Dorsolateral prefrontal cortex (tissue), 122 donors: ENCODE measurements at places on chromosomes 2 and 18.

DNA sequence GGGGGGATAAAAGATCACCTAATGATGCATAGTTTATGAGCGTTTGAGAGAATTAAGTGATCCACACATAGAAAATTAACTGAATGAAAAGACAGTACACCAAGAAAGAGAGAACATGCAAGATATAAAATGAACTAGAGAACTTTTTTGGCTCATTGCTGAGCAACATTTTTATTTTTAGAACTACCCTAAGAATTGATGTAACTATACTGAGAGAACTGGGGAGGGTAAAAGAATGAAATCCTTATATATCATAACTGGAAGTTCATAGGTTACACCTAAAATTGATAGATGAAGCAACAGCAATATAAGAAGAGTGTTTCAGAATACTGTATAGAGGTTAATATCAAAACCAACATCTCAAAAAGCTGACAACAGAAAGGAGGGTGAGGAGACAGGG is 55.6 kb downstream of the USP34 start:
- DNase-seq = no peak

- DNase-seq = no peak
Observed at GRCh38 chr2:72603481-72603880, 222.4 kb downstream of the EXOC6B start.

DNA sequence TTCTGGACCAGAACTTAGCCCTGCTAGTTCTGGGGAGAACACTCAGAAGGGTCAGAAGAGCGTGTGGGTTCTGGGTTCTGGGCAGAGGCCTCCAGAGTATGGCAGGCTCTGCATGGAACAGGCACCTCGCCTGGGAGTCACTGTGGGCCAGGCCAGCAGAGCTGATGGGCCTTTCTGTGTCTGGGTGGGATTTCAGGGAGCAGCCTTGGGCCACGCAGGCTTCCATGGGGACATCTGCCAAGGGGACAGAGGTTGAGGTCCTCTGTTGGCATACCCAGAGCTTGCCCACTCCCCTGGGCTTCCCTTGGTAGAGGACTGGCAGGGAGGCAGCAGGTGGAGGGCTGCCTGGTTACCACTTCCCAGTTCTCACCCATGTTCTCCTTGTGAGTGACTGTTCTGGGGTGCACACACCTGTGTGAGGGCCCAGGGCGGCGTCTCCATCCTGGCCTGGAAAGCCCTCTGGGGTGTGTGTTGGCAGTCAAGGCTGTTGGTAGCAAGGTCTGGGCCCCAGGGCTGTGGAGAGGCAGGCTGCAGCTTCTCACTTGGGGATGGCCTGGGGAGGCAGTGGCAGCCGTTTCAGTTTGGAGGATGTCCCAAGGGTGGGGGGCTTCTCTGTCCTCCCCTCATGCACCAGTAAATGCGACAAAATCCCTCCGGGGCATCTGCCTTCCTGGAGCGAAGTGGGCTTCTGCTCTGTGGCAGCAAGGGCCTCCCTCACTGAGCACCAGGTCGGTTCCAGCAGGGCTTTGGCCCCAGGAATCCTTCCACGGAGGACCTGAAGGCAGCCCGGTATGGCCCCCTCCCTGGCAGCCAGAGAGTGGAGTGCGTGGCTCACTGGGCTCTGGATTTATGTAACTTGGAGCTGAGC is 74.6 kb upstream of the HDAC4 start:
- no peak for DNase-seq

DNA sequence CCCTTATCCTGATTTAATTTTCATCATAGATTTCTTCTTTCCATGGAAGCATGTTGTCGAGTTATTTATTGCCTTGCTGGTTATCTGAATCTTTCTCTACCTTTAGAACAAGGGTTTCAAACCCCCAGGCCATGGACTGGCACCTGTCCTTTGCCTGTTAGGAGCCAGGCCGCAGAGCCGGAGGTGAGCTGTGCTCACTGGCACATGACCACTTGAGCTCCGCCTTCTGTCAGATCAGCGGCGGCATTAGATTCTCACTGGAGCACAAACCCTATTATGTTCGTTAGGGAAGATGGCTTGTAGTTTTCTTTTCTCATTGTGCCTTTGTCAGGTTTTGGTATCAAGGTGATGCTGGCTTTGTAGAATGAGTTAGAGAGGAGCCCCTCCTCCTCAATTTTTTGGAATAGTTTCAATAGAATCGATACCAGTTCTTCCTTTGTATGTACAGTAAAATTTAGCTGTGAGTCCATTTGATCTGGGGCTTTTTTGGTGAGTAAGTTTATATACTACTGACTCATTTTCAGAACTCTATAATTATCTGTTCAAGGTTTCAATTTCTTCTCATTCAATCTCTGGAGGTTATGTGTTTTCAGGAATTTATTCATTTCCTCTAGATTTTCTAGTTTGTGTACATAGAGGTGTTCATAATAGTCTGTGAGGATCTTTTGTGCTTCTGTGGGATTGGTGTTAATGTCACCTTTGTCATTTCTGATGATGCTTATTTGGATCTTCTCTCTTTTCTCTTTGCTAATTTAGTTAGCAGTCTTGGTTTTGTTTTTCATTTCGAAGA is 668.0 kb upstream of the FAM98A start:
- DNase-seq = no peak

GRCh38 chr2:85648619-85649018 is 19.4 kb downstream of the SFTPB start:
- no peak for DNase-seq

GRCh38 chr18:42486271-42486670 is 531.2 kb downstream of the PIK3C3 start:
- no peak for DNase-seq

- DNase-seq = no peak
Observed at GRCh38 chr2:128284037-128284441, 34.6 kb downstream of the HS6ST1 start.

GRCh38 chr2:129911363-129912065 is 68.0 kb upstream of the RAB6C start:
- no peak for DNase-seq

DNA sequence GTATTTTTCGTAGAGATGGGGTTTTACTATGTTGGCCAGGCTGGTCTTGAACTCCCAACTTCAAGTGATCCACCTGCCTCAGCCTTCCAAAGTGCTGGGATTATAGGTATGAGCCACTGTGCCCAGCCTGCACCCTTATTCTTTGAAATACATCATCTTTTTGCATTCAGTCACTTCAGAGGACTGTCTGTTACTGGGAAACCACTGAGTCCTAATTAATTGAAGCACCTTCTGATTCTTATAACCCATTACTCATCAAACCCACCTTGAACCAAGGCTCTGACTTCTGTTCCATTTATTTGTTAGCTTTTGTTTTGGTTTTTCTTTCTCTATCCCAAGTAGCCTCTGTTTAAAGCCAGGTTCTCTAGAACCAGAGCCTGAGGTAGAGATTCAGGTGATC is 49.6 kb downstream of the CPO start:
- DNase-seq = no peak

- DNase-seq = no peak
Observed at GRCh38 chr2:45578056-45578843, 32.8 kb downstream of the SRBD1 start.

DNA sequence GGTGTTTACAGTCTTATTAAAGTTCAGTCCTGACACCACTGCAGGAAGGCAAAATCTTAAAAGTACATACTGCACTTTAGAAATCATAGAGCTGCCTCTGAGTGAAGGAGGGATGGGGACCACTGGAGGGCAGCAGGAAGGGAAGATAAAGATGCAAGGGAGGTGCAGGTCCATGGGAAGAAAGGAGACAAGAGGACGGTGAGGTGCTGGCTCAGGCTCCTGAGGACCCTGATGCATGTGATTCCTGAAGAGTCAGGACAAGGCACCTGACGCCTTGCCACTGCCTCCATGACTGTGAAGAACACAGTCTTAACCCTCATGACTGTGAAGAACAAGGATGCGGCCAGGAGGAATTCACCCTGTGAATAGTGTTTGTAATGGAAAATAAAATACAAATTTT is 116.2 kb upstream of the NPAS2 start:
- DNase-seq = no peak

- DNase-seq = no peak
Observed at GRCh38 chr2:200373973-200374416, 67.5 kb downstream of the SPATS2L start.

DNA sequence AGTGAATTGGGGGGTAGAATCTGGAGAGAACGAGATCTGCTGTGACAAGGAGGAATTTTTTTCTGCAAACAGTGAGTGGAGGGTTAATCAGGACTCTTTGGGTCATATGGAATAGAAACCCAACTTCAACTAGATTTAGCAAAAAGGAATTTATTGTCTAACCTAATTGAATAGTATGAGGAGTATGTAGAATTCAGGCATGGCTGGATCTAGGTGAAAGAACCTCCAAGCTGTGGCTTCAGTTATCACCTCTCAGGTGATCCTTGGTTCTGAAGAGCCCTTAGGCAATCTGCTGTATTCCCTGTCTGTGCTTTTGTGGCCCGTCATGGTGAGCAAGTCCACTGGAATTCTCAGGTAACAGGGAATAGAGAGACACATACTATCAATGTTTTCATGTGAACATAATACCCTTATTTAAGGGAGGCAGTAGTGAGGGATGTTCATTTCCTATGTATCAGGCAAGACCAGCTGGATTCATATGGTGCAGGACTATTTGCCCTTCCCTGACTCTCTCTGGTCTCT is 164.7 kb downstream of the ALPK2 start:
- DNase-seq = no peak

DNA sequence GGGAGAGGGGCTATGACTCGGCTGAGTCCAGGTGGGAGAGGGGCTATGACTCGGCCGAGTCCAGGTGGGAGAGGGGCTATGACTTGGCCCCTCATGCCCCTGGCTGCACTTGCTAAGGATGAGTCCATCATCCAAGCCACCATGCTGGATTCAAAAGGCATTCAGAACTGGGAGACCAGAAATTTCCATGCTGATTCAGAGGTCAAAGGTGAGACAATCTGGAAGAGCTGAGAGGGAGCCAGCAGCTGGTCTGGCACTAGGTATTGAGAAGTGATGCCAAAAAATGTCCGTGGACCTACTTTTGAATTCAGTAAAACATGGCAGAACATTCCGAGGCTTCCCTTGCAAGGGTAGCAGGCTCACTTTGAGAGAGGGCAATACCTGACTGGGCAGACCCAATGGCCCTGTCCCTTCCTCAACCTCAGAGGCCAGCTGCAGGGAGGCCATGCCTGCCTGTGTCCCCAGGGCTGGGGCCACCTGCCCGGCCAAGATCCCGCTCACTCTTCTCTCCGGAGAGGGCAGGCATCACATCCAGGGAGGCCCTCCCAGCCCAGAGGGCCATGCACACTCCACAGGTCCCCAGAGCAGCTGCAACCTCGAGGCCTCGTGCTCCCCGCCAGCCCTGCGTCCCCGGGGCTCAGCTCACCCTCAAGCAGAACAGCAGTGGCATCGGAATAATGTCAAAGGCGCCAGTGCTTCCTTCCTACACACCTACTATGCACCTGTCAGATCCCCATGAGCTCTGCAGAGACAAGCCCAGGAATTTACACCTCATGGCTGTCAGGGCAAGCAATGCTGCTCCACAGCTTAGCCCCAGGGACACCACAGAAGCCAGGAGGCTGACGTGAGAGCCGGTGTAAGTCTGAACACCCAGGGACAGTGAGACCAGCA is 80.2 kb upstream of the GPC1 start:
- DNase-seq = peak; percentile 30

DNA sequence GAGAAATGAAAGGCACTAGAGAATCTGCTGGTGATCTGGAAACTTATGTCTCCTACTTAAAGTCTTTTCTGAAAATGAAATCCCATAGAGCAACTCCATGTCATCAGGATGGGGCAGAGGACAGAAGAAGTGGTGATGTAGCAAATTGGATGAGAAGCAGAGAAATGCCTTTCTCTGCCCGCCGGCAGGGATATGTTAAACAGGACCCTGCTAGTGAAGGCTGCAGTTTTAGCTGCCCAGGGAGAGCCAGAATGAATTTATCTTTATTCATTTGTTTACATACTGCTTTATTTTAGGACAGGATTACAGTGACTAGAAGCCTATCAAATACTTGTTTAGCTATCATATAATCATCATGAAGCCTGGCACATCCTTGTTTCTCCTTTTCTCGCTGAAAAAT is 247.0 kb downstream of the DOK6 start:
- no peak for DNase-seq

GRCh38 chr2:120669971-120670370 is 65.7 kb upstream of the GLI2 start:
- no peak for DNase-seq

DNA sequence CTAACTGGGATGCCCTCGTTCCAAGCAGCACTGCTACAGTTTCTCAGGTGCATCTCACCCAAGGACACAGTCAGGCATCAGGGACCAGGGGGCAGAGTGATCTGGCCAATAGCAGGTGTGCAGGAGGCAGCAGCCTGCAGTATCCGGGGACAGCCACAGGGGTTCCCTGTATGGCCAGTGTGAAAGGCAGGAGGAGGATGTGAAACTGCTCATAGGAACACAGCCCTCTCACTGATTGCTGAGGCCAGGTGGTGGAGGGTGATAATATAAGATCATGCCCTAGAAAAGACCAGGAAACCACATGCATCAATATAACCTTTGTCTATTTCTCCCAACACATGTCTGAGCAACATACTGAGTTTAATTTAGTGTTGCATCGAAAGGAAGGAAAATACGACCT is 112.7 kb upstream of the TACR1 start:
- no peak for DNase-seq

DNA sequence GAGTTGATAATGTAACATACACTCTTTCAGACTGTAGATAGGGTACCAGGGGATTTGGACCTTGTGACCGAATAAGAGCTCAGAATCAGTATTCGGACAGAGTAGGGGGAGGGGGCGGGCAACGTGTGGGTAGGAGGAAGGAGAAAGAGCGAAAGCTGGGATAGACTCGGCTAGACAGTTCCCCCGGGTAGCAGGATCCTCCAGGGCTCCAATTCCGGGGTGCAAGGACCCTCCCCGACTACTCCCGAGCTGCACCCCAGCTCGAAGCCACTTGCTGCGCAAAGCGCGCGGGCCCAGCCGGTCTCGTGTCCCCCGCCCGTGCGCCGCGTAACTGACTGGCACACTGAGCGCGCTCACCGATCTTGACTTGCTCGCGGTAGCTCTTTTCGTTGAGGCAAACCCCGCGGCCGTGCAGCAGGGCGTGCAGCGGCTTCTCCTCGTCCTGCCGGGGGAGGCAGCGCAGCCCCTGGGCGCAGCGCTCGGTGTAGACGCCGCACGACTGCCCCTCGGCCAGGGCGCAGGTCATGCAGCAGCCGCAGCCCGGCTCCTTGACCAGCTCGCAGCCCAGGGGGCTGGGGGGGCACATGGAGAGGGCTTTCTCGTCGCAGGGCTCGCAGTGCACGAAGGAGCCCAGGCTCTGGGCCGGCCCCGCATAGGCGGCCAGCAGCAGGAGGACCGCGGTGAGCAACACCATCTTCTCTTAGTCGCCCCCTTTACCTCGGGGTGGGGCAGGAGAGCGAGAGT is 1.1 kb downstream of the IGFBP5 start:
- DNase-seq = peak; percentile 74

- no peak for DNase-seq
Observed at GRCh38 chr2:57890464-57890863, 156.1 kb upstream of the VRK2 start.

DNA sequence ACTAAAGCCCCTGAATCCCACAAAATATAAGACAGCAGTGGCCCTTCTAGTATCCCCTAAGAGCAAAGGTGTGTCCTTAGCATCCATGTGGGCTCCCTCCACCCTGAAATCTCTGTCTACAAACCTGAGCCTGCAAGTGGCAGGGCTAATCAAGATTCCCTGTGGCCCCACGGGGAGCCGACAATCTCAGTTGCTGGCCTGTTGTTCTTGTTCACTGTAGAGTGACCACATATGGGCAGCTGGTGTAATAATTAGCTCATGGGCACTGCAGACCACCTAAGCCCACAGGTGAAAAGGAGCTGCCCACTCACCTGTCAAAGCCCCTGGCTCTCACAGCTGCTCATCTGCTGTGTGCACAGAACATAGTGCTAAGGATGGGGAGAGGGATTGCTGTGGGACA is 102.3 kb downstream of the MRO start:
- DNase-seq = no peak
